ENCODE measurements at places on chromosomes 12 and 14.

DNA sequence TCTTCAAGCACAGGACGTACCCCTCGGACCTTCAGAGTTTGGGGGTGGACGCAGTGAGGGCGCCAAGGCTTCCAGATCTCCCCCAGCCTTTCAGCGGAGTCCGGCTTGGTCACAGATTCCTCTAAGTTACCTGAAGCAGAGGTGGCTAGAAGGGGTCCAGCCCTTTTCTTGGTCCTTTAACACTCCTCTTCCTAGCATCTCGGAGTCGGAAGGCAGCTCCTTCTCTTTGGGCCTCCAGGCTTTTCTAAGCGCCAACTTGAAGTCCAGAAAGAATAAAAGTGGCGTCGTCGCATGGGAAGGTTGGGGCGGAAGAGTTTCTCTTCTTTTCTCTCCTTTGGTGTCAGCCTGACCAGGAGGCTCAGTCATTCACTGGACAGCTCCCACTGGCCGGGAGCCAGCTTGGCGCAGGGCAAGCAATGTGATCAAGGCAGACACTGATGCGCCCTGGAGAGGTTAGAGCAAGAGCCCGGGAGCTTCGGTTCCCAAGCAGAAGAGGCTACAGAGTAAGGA lies 9.6 kb downstream of the OR6S1 start:
- peak overlapping the region; percentile 73 for H3K4me3 ChIP-seq
- peaks cover 45% of the 10 kb centered on the region for H3K4me1 ChIP-seq
- DNase-seq = no peak

DNA sequence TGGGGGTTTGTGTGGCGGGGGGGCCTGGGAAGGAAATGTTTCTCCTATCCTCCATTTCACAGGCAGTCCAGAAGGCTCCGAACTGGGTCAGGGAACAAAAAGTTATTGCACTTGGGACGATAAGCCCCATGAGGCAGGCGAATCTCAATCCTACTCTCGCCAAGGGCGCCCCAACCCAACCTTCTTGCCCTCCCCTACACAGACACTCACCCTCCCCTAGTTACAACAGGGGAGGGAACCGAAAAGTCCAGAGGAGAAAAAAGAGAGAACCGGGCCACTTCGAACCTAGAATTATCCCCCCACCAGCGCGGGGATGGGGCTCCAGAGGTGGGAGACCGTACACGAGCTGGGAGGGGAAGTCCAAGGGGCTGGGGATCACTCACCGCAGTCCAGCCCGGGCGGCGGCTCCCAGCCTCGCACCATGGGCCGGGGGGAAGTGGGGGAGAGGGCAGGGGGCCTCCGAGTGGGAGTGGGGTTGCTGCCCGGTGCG lies 357 bp downstream of the HOMEZ start:
- DNase-seq = no peak
- H3K27ac ChIP-seq = peak overlapping the region; percentile 87
- no peaks in the 10 kb centered on the region for H3K27me3 ChIP-seq
- H3K4me3 ChIP-seq = peak overlapping the region; percentile 89

DNA sequence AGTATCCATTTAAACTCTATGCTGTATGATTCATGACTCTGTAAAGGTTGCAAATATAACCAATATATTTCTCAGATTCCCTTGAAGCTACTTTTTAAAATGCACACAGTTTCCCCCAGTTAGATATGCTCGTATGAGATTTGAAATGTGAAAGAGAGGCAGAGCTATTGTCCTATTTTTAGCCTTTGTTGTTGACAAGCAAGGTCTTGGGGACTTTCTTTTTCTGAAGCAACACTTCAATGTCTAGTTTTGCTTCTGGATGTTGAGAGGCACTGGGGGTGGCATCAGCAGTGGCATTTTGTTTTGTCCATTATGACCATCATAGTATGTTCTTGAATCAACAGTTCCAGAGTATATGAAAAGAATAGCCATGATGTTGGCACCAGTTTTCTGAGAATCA lies 63.4 kb downstream of the ASCL1 start:
- H3K4me1 ChIP-seq = no peaks in the 10 kb centered on the region
- H3K36me3 ChIP-seq = no peaks in the 10 kb centered on the region
- peaks cover 2% of the 10 kb centered on the region for H3K27me3 ChIP-seq
- H3K27ac ChIP-seq = no peak overlapping the region
- no peak overlapping the region for H3K4me3 ChIP-seq

DNA sequence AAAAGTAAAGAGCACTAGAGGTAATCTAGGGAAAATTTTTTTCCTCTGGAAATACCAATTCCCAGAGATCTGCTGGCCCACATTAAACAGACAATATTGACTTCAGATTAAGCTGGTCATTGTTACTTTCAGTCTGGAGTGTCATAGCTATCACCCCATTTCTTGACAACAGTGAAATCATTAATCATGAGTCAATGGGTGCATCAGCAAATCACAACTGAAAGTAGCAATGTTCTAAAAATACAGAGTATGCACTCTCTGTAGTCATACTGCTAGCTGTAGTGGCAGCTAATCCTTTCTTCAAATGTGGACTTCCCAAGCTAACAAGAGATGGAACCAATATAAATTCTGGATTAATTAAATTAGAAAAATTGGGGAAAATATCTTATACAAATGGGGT lies 129.9 kb downstream of the CPNE8 start:
- H3K36me3 ChIP-seq = no peaks in the 10 kb centered on the region
- no peak for DNase-seq
- H3K27ac ChIP-seq = no peak overlapping the region
- no peaks in the 10 kb centered on the region for H3K27me3 ChIP-seq

- no peak overlapping the region for H3K27ac ChIP-seq
- H3K4me3 ChIP-seq = no peak overlapping the region
- no peaks in the 10 kb centered on the region for H3K27me3 ChIP-seq
Measured at GRCh38 chr14:103155826-103156394, 32.6 kb downstream of the TNFAIP2 start.

DNA sequence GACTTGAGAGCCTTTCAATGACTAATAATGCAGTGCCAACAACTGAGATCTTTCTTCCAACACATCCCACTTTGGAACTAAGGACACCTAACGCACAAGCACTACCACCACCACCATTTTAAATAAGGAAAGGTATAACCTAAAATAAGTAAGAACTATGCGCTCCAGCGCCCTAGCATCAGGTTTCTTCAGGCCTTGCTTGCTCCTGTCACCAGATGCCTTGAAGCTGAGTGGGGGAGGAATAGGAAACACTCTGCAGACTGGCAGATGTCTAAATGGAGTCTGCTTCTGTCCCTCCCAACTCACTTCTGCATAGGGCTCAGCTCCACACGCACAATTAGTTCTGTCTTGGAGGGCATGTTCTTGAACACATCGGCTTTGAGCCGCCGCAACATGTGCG lies 15.1 kb downstream of the CHD4 start:
- H3K36me3 ChIP-seq = peaks cover 74% of the 10 kb centered on the region
- H3K4me3 ChIP-seq = no peak overlapping the region
- no peak overlapping the region for H3K27ac ChIP-seq
- H3K4me1 ChIP-seq = peaks cover 7% of the 10 kb centered on the region

GRCh38 chr12:111450676-111451075 lies 45.0 kb downstream of the SH2B3 start:
- no peak overlapping the region for H3K4me3 ChIP-seq
- DNase-seq = no peak
- H3K27me3 ChIP-seq = no peaks in the 10 kb centered on the region
- H3K27ac ChIP-seq = peak overlapping the region; percentile 73
- H3K4me1 ChIP-seq = peaks cover 47% of the 10 kb centered on the region

DNA sequence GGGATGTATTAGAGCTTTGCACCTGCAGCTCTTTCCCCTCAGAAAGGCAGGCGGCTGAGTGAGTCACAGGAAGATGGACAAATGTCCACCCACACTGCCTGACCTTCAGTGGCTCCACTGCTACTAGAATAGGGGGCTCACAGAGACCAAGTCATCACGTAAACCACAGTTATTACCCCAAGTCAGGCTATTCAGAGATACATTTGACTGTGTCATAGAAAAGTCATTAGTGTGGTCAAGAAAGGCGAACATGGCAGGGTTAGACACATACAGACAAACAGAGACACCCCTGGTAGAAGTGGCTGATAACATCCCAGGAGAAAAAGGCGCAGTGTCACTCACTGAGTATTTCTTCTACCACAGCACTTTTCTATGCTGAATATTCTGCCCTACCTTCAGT lies 36.0 kb downstream of the GCH1 start:
- no peak overlapping the region for H3K4me3 ChIP-seq
- H3K27me3 ChIP-seq = no peaks in the 10 kb centered on the region
- H3K36me3 ChIP-seq = peaks cover 10% of the 10 kb centered on the region
- no peak overlapping the region for H3K27ac ChIP-seq
- no peak for DNase-seq
- peaks cover 36% of the 10 kb centered on the region for H3K4me1 ChIP-seq

DNA sequence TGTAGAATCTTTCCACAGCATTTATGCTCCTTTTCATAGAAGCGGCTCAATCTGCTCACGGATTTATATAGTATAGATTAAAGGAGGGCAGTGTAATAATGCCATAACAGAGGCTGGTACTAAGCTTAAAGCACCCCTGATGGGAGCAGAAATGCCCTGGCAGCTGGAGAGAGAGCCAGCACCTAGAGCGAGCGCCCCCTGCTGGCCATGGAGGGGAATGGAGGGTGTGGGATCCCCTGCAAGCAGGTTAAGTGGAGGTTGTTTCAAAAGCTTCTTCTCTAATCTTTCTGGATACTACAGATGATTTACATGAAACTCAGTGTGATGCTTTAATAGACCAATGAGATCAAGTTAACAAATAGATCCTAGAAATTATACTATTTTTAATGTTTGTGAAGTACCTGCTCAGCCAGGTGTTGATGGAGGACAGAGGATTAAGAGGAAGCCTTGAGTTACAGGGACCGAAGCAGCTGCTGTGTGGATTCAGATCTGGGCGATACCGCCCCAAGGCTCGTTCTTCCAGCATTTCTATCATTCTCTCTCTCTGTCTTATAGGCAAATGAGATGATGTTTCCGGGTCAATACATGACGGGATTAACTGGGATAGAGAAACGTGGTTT lies 1519.3 kb upstream of the TMEM132C start:
- no peaks in the 10 kb centered on the region for H3K36me3 ChIP-seq
- no peak overlapping the region for H3K27ac ChIP-seq
- no peaks in the 10 kb centered on the region for H3K27me3 ChIP-seq
- no peaks in the 10 kb centered on the region for H3K4me1 ChIP-seq
- H3K4me3 ChIP-seq = no peak overlapping the region

GRCh38 chr14:69129264-69129880 lies 23.5 kb downstream of the DCAF5 start:
- H3K4me1 ChIP-seq = peaks cover 37% of the 10 kb centered on the region
- H3K36me3 ChIP-seq = peaks cover 3% of the 10 kb centered on the region
- no peak overlapping the region for H3K4me3 ChIP-seq
- no peak overlapping the region for H3K27ac ChIP-seq

Data from activated CD4-positive, alpha-beta T cell treated with anti-CD3 and anti-CD28 coated beads, Interleukin-2, amount 10 ng/mL, durations not matched to agents 7 days and 5 days (primary cell).